NCI-H2081 treated with DMSO at 0.1 percent for 48 hours (cell line): ENCODE measurements at places on chromosomes 1 and 21.

GRCh38 chr1:147891088-147891487 lies 11.5 kb upstream of the GJA8 start:
- no peak for DNase-seq

DNA sequence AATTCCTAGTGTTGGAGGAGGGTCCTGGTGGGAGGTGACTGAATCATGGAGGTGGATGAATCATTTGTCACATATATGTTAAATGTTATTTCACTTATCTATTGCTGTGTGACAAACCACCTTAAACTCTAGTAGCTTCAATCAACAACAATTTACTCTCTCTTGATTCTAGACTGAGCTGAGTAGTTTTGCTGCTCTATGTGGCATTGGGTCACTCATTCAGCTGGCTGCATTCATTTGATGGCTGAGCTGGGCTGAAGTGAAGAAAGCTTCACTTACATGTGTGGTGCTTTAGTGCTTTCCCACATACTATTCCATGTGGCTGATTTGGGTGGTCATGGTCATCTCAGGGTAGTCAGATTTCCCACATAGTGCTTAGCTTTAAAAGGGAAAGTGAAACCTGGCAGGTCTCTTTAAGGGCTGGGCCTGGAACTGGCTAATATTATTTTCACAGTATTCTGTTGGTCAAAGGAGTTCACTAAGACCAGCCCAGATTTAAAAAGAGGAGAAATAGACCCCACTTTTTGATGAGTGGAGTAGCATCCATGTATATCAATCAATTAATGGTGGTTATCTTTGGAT lies 10.5 kb downstream of the DNAH14 start:
- no peak for DNase-seq

DNA sequence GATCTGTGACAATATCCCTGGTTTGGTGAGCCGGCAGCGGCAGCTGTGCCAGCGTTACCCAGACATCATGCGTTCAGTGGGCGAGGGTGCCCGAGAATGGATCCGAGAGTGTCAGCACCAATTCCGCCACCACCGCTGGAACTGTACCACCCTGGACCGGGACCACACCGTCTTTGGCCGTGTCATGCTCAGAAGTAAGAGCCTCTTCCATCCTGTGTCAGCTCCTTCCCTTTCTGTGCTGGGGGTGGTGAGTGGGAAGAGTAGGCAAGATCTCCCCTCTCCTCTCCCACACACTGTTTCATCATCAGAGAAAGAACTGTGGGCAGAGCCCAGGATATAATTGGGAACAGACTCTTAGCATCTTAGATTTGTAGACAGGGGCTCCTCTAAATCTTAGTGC lies 6.1 kb downstream of the WNT2B start:
- DNase-seq, result no peak

GRCh38 chr1:154593390-154593789 lies 14.6 kb downstream of the ADAR start:
- no peak for DNase-seq

GRCh38 chr1:171645553-171646248 lies 6.8 kb downstream of the MYOC start:
- DNase-seq, result no peak

DNA sequence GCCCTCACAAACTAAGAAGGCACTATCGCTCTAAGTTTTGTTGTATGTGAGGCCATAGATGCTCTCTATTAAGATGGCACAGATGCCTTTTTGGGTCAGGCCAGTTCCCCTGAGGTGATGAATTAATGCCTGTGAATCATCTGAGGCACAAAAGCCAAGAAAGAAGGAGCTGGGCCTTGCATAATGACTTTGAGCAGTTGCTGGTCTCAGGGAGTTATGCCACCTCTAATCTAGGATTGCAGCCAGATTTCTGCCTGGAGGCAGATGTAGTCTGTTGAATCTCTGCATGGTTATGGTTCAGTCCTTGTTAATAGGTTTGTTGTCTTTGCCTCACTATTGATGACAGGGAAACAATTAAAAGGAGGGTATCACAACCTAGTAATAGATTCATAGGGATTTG lies 168.1 kb upstream of the CHRM3 start:
- DNase-seq, result no peak

GRCh38 chr1:175183586-175183985 lies 9.0 kb downstream of the KIAA0040 start:
- no peak for DNase-seq

DNA sequence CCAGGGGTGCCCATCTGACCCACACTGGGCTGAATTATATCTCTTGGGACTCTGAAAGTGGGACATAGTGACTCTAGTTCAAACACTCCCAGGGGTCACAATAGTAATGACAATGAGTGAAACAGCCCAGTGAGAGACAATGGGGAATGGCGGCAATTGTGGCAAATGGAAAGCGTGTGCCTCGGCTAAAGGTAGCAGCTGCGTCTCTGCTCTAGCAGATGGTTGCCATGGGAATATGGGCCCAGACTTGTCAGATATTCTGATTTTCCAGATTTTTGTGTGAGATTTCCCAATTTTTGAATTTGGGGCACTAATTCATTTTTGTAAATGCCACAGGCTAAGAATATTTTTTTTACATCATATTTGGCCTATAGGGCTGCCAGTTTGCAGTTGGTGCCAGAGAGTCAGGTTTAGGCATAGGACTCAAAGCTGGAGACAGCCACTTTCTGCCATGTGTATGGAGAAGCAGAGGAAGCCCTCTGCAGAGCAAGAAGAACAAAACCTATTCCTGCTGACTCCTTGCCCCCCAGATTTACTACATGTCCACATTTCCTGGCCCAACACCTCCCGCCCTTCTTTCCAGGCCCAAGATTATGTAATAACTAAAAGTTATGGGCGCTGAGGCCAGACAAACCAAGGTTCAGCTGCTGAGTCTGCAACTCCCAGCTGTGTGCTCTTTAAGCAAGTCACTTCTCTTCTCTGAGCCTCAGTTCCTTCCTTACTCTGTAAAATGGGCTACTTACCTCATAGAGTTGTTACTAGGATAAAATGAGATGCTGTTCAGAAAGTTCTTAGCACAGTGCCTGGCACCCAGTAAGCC lies 21.6 kb upstream of the PTP4A2 start:
- DNase-seq, result no peak

DNA sequence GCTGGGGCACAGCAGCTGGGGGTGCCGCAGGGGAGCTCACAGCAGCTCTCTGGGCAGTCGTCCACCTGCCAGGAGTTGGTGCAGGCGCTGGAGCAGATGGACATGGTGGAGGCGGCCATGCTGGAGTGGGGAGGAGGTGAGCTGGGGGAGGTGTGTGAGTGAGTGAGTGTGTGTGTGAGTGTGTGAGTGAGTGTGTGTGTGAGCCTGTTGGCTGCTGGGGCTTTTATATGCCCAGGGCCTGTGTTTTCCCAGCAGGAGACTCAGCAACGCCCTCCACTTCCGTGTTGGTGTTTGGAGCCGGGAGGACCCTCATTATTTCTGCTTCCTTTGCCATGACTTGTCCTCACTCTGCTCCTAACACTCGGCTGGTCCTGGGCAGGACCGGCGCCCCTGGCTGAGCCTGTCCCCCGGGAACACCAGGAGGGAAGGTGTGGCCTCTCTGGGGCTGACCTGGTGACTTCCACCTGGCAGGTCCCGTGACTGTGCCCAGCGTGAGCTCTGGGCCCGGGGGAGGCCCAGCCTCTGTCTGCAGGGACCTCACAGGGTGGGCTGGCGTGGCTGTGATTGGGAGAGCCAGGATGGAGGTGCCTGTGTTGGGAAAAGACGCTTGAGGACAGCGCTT lies at the start of gene KRTAP10-2:
Gene KRTAP10-2, minus strand, starts transcription at position 166 of the 622 bp plus-strand sequence. Its CDS starts 47 bp downstream, at position 119.
- no peak for DNase-seq

- no peak for DNase-seq
These were observed 24.8 kb downstream of the CD101 start for GRCh38 chr1:117026361-117026760.

DNA sequence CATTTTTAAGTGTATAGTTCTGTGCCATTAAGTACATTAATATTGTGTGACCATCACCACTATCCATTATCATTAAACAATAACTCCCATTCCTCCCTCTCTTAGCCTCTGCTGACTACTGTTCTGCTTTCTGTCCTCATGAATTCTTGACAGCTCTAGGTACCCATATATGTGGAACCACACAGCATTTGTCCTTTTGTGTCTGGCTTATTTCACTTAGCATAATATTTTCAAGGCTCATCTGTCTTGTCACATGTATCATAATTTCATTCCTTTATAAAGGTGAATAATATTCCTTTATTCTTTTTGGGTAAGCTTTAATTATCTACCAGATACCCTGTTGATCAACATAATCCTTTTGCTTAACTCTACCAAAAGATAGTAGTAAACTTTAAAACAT lies 47.7 kb downstream of the SPEN start:
- no peak for DNase-seq

- no peak for DNase-seq
These were observed 21.8 kb downstream of the PPFIA4 start for GRCh38 chr1:203048086-203048485.

DNA sequence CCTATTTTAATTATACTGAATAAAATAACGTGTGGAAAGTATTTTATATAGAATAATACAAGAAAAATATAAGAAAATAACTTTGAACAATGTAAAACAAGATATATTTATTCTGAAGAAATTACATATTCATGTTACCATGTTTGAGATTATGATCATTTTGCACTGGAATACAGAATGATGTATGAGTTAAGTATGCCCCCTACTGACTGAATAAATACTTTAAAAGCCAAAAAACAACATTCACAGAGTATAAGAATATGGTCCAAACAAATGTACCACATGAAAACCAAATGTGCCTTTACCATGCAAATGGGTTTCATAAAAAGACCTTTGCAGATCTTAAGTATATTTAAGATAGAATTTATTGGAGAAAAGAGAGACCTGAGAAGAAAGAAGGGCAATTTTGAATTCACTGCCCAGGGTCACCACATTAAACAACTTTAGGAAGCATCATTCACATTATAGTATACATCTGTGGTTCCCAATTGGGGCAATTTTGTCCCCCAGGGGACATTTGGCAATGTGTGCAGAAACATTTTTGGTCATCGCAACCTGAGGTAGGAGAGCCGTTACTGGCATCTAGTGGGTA lies 136.6 kb upstream of the GFI1 start:
- DNase-seq, result no peak
